Iris pigment epithelial cell (primary cell): ENCODE measurements at places on chromosomes 2 and 18.
A peak's percentile ranks its signal among the peaks of the same experiment; 100 is the strongest.

DNA sequence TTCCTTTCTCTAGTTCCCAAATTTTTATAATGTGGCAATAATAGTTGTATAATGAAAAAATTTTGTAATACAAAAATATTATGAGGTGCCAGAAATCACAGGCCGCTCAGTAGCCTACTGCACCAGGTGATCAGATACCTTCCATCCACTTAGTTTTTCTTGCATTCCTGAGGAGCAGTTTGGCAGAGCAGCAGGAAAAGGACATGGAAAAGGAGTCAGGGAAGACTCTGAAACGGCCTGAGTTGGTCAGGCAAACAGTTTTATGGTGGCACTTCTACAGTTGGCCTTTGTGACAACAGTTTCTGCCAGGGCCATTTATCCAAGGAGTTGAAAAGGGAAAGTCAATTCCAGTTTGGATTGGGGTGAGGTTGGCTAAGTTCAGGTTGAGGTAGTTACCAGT lies 165.4 kb upstream of the ALPP start:
- DNase-seq: no peak

DNA sequence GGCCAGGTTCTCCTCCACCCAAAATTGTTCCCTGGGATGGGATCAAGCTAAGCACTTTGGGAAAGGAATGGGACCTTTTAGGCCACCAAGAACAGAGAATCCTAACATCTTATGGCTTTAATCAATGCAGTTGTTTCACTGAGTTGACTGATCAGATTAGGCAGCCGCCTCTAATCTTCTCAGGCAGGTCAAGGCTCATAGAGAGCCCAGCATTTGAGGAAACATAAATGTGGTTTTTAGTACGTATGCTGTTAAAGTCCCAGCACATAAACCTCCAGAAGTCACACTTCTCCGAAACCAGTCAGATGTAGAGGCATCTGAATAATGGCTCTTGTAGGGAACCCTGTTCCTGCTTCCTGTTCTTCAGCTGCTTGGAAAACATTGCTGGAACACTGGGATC lies 99.5 kb upstream of the RMDN2 start:
- DNase-seq: no peak

DNA sequence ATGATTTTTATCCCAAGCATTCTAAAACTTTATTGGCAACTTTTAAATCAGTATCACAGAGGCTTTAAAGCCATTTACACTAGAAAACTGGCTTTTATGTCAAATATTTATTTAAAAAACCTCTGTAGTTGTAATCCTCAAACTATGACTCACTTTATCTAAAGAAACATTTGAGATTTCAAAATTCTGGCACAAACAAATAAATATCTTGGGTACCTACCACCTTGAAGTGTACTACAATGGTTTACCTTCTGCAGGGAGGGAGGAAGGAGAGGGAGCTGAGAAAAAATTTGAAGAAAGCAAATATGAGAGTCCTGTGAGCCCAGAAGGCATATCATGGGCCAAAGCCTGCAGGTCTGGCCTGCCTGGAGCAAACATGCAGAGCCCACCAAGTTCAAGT lies 155.6 kb downstream of the NCKAP5 start:
- DNase-seq: peak; percentile 24

- DNase-seq: no peak
Measured at GRCh38 chr2:174643356-174643755, 45.8 kb upstream of the WIPF1 start.

GRCh38 chr2:228819701-228820100 lies 451.4 kb downstream of the PID1 start:
- DNase-seq: no peak

DNA sequence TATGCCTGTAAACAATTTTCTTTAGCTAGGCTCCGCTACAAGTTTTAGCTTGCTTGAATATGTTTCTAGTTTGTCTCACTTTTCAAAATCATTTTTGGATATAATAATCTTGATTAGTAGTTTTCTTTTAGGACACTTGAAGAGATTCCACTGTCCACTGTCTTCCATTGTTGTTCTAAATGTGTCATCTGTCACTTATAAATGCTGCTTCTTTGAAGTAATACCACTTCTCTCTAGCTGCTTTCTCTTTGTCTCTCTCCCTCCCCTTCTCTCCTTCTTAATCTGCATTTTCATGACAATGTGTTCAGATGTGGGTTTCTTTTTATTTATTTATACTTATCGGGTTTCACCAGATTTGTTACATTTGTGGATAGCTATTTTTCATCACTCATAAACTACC lies 73.7 kb upstream of the DPP10 start:
- no peak for DNase-seq

- no peak for DNase-seq
Measured at GRCh38 chr2:147384659-147385058, 460.2 kb upstream of the ACVR2A start.

GRCh38 chr2:177489719-177490301 lies 97.2 kb downstream of the AGPS start:
- peak; percentile 27 for DNase-seq

DNA sequence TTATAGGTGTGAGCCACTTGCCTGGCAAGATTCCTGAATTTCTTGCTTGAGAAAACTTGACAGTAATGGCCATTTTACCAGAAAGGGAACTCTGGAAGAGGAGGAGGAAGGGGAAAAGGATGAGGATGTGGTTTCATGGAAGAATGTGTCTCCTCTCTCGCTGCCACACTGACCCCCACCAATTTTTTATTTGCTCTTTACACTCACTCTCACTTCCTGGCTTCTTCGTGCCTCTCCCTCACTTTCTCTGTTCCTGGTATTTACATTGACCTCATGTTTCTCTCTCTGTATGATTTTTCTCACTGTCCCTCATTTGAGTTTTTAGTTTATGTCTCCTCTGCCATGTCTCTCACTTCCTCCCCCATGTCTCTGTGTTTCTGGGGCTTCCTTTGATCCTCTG lies 134.5 kb upstream of the CAB39 start:
- DNase-seq: no peak

GRCh38 chr2:134465228-134466105 lies 211.6 kb downstream of the MGAT5 start:
- no peak for DNase-seq

DNA sequence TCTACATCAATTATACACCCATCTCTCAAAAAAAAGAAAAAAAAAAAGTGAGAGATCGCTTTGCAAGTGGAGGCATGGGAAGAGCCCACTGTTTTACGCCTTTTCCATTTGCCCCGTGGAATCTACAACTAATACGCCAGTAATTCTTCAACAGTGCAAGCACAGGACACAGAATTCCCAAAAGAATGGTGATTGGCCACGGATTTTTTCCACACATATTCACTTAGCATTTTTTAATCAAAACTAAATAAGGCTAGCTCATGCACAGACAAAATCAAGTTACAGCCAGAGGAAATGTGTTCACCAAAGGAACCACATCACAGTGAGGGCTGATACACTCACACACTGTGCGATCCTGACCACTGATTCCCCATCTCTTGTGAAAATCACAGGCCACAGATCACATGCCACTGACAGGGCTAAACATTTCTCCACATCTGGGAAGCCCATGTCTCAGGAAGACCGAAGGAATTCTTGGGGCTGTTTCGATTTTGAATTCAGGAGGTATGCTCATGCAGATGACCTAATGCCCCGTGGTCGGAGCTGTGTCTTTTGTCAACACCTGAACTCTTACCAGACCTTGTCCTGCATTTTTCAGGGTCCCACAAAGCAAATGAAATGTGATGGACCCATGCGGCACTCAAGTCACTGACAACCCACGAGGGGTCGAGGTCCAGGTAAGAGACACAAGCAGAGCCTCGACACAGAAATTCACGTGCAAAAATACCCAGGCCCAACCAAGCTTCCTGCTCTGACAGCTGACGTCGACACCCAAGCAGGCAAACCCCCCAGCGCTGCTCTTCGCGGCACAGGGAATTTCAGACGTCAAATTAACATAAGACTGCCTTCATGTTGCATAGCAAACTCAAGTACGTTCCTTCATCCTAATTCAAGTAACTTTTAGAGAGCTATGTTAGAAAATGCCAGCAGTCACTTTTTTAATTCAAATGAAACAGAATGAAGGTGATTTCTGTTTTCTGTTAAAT lies 69.6 kb downstream of the ZNF516 start:
- DNase-seq: peak; percentile 30

DNA sequence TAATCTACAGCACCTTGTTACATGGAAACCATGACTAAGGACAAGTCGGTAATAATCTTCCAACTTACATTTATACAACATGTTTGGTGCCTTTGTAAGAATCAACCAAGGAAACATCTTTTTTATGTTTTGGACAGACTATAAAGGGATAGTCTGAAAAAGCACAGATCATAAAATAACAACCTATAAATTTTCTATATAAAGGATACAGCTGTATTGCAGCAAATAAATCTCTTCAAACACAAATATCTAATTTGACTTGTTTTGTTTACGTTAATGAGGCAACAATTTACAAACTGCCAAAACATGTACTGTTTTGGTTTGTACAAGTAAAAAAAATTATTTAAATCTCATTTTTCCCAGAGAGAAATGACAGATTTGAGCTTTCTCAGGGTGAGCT lies 92.5 kb downstream of the SRBD1 start:
- no peak for DNase-seq

DNA sequence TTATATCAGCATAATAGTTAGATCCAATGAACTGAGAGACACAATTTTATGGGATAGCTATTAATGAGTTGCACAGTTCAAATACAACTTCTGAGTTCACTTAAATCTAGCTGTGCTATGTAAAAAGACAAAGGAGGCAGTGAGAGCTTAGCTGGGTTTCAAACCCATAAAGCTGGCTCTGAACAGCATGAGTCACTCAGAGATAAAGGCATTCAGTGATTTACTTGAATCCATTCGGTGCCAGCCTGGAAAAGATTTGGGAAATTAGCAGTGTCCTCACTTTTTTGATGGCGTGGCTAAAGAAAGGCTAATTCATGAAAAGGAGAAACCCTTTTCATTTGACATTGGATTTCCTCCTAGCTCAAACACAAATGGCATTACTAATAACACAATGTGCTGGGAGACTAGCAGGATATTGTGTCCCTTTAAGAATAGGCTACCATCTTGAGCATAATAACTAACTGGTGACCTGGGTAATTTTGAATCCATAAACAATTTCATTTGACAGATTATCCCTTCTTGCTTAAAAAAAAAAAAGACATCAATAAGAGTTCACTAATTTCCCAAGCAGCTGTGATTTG lies 98.4 kb upstream of the NEUROD1 start:
- no peak for DNase-seq

GRCh38 chr2:197813093-197813787 lies 8.8 kb downstream of the PLCL1 start:
- DNase-seq: peak; percentile 42

DNA sequence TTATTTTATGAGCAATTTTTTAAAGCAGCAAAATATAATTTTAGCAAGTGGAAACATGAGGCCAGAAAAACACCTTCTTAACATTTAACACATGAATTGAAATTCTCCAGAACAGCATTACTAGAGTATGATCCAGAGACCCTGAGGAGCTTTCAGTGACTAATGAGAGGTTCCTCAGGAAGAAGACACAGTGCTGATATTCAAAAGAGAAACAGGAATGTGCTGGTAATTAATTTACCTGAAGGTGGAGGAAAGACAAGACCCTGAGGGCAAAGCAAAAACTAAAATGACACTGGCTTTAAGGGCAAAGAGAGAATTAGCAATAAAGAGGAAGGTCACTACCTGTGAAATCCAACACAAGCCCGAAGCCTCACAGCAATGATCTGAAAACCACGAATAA lies 97.0 kb downstream of the CDH2 start:
- DNase-seq: no peak

DNA sequence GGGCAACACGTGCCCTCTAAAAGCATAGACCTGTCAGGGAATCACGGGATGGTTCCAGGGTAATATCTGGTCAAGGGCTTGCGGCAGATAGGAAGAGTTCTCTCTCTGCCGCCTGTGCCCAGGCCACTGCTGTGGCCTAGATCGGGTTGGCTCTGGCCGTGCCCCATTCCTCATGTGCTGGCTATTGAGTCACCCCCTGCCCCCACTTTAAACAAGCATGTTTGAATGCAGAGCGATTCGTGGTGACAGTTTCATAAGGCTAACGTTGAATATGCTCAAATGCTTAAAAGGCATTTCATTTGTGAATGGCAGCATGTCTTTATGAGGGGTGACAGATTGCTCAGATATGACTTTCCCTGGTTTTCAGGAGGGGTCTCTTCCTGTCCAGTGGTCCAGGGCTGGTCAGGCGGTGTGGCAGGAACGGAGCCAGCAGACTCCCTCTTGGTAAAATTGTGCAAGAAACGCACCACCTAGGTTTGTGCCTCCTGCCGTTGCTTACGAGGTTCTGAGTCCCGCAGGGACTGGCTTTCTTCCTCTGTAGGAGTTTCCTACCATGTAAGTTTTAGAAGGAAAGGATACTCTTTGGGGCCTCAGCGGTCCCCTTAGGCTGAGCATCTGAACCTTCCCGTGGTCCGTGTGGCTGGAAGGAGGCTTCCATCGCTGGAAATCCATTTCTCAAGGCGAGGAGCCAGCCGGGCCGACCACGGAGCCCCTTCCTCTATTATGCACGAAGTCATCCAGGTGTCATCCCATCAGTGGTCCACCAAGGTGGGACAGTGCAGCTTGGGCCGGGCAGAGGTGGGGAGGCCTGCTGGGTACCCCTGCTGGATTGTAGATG lies 50.2 kb downstream of the AGAP1 start:
- no peak for DNase-seq

GRCh38 chr18:10343778-10344177 lies 110.7 kb upstream of the APCDD1 start:
- DNase-seq: no peak

- no peak for DNase-seq
Measured at GRCh38 chr2:150946831-150947230, 314.8 kb downstream of the RBM43 start.

DNA sequence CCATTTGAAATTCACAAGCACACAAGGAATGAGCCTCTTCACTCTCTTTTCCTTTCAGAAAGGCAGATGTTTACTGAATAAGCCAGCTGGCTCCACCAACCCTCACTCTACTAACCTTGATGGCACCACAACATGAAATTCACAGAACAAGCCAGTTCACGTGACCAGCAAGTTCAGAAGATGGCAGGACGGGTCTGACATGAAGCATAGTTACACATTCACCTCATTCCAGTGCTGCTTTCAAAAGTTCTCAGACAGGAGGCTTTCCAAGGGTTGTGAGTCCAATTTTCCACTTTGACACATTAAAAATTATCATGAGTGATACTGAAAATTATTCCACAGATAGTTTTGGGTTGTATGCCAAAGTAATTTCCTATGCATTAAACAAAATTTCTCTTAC lies 74.2 kb upstream of the MBOAT2 start:
- no peak for DNase-seq

DNA sequence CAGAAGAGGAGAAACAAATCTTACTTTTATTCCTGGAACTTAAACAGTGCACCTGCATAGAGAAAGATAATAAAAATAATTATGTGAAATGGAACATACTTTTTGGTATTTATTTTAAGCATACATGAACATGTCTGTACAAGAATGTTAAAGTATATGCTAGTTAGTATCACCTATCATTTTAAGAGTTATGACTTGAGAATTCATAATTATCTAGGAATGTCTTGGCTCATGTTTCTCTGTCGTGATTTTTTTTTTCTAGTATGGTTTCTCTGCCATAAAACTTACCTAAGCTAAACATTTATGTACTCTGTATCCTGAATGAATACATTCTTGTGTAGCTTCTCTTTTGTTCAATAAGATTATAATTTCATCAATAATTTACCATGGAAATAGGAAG lies 4.2 kb downstream of the SERPINB7 start:
- DNase-seq: no peak

GRCh38 chr2:120438301-120439066 lies 92.5 kb downstream of the INHBB start:
- no peak for DNase-seq
